Fibroblast of skin of right quadriceps (primary cell): ENCODE measurements at places on chromosomes 3 and 15.

DNA sequence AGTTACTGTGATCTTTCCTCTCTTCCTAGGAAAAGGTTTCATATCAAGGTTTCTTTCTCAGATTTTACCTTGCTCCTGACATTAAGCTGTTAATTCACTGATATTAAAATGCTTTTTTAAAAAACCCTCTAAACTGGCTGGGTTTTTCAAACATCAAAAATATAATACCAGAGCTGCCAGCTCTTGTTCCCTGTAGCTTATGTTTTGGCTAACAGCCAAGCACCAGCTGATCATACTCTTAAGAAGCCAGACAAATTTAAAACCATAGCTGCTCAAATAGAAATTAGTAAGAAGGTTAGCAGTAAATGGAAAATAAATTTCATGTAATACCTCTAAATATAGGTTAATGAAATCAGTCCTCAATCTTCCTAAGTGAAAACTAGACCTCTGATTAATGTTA, 657.5 kb downstream of the GRM7 start:
- DNase-seq = no peak

DNA sequence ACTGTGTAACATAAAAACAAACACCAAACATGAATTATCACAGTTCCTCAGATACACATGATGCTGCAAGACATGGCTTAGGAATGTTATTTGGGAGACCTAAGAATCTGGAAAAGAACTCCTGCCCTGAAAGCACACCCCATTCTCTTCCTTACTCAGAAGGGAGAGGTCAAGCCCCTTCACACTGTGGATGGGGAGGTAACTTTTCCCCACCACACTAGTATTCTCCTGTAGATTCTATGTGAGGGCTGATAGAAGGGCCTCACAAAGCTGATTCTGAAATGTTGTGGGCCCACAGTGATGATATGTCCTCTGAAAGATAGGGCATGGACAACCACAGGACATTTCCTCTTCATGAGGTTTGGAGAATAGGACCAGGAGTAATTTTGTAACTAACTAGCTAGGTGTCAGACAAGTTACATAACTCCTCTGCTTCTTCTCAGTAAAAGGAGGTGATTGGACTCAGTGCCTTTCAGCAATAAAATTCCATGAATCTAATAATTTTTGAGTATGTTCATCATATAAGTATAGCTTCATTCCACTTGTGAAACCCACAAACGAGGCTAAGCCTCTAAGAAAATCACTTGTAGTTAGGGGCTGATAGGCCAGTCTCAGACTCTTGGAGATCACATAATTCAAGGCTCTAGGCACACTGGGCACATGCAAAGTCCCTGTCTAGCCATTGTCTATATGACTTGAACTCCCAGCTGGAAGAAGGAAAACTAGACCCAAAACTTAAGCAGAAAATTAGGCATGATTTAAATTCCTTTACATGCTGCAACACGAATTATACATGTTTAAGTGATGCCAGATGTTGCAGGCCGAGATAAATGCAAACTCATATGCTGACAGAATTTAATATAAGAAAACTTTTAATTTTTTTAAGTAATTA, 7.5 kb downstream of the PTX3 start:
- peak; percentile 72 for DNase-seq

GRCh38 chr3:67593761-67594234, 60.6 kb downstream of the SUCLG2 start:
- peak; percentile 61 for DNase-seq

- no peak for DNase-seq
Observed at GRCh38 chr3:181718987-181719911, 7.5 kb downstream of the SOX2 start.

- no peak for DNase-seq
Observed at GRCh38 chr3:15267502-15267901, 61.5 kb downstream of the CAPN7 start.

GRCh38 chr3:113205481-113205880, 5.9 kb upstream of the BOC start:
- no peak for DNase-seq

- no peak for DNase-seq
Observed at GRCh38 chr3:48568476-48568875, 4.9 kb upstream of the UCN2 start.

DNA sequence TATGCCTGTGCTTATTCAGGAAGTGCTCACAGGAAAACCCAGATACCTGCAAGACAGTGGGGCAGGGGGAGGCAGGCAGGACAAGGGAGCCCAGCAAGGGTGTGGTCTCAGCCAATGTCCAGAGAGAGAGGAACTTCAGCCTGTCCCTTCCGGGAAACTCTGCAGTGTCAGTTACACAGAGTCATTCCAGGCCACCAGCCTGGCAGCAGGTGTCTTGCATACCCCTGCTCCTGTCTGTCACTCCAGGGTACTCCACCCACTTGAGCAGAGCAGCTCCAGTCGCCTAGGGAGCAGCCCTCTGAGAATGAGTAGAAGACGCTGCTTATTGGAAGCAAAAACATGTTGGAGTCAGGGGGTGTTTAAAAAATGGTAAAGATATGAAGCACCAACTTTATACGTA, 431.2 kb upstream of the RGMA start:
- DNase-seq = no peak

- DNase-seq = no peak
Observed at GRCh38 chr3:98692787-98693473, 70.2 kb upstream of the ST3GAL6 start.

DNA sequence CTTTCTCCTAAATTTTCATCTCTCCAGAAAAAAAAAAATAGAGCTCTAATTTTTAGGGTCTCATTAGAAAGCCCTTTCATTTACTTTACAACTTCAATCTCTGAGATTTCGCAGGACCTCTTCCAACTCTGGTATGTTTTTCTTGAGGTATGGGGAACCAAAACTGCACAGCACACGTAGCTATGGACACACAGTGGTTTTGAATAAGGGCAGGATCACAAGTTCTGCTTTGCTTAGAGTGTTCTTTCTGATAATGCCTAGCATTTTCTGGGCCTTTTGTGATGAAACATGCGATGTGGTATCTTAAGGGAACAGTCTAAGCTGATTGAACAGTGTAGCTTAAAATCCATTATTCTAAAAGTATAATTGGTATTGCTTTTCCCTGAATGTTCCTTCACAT, 25.3 kb downstream of the ZNF592 start:
- DNase-seq = no peak

DNA sequence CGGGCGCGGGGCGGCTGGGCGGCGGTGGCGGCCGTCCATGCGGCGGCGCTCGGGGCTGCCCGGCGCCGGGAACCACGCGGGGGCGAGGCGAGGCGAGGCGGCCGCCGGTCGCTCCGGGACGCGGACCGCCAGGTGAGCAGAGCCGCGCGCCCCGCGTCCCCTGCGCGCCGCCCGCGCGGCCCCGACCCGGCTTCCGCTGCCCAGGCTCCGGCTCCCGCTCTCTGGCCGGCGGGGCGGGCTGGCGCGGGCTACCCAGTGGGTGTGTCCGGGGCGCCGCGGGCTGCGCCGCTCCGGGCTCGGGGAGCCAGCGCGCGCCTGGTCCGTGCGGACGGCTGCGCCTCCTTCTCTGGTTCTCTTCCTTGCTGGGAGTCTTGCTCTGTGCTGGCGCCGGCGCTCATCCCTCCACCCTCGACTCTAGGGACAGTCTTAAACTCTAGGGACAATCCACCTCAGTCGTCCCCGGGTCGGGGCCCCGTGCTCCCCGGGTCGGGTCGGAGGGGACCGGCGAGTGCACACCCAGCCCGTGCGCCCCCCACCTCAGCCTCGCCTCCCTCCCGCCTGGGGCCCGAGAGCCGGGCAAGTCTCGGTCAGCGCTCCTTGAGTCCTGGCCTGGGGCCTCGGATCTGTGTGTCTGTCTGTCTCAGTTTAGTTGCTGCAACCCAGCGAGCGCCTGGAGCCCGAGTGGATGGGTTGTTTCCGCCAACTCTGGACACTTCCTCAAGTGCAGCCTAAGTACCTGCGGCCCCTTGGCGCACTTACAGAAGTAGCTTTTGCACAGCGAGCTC, 488 bp downstream of the THSD4 start:
- DNase-seq = peak; percentile 41

DNA sequence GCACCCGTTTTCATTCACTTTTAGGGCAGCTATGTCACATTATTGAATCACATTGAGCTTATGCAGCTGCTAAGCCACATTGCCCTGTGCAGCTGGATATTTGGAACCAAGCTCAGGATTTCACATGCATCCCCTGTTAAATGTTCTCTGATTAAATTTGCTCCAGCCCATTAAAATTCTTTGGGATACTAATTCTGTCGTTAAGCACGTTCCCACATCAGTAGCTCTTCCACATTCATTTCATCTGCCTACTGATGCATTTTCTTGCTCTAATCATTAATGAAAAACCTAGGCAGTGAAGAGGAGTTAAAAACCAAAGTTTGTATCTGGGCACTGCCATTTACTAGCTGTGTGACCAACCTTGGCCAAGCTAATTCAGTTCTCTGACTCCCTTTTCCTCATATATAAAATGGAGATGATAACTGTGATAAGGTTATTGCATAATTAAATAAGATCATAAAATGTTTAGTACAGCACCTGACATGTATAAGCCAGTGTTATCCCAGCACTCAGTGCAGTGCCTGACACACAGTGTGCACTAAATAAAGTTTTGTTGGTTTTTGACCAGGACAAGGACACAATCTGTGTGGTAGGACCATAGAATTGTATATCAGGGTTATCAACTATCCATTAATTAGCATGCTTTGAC, 222.2 kb upstream of the ATP11B start:
- DNase-seq = no peak

- peak; percentile 37 for DNase-seq
Observed at GRCh38 chr3:81742581-81742980, 18.9 kb downstream of the GBE1 start.

DNA sequence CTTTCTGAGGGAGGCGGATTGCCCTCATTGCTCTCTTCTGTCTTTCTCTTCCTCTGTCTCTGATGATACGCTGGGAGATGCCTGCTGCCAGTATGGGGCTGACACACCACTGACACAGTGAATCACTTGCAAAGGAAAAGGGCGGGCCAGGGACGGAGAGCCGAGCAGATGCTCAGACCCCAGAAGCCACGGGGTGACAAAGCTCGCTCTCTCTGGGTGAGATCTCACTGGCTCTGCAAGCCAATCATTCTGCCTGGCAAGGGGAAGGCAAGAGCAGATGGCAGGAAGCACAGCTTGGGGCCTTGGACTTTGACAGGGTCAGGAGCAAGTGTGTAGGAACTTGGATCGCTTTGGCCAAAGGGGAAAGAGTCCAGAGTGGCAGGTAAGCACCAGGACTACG, 198.7 kb downstream of the NTRK3 start:
- no peak for DNase-seq

DNA sequence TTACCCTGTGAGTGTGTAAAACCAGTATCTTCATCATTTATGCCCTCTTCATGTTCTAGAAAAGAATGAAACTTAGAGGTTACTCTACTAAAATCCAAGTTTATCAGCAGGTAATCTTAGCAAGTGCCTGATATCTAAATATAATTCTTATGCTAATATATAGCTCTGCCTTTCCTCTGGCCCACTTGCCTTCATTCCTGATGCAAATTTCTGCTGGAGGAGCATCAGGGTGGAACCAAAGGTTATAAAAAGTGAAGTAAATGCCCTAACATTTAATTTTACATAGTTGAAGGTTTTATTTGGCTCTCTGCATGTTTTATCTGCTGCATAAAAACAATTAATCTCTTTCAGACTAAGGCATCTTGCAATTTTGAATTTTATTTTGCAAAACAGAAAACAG, 936.2 kb downstream of the ROBO2 start:
- DNase-seq = no peak

GRCh38 chr3:131957980-131958379, 76.8 kb downstream of the CPNE4 start:
- DNase-seq = no peak

GRCh38 chr3:34183114-34183513, 384.7 kb downstream of the PDCD6IP start:
- DNase-seq = no peak

- no peak for DNase-seq
Observed at GRCh38 chr15:101549647-101550046, 60.1 kb upstream of the PCSK6 start.

DNA sequence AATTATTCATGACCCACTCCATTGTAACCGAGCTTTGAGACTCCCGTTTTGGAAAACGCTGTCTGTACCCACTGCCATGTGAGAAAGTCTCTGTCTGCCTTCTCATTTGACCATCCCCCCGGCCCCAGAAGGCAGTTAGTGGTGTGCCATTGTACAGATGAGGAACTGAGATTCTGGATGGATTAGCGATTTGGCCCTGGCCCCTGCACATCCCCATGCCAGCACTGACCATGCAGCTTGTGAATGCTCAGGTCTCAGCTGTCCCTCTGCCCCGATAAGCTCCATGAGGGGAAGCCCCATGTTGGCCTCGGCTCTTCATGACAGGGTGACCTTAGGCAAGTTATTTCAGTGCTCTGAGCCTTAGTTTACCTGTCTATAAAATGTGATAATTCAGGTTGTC, 153.0 kb upstream of the SMAD3 start:
- no peak for DNase-seq

DNA sequence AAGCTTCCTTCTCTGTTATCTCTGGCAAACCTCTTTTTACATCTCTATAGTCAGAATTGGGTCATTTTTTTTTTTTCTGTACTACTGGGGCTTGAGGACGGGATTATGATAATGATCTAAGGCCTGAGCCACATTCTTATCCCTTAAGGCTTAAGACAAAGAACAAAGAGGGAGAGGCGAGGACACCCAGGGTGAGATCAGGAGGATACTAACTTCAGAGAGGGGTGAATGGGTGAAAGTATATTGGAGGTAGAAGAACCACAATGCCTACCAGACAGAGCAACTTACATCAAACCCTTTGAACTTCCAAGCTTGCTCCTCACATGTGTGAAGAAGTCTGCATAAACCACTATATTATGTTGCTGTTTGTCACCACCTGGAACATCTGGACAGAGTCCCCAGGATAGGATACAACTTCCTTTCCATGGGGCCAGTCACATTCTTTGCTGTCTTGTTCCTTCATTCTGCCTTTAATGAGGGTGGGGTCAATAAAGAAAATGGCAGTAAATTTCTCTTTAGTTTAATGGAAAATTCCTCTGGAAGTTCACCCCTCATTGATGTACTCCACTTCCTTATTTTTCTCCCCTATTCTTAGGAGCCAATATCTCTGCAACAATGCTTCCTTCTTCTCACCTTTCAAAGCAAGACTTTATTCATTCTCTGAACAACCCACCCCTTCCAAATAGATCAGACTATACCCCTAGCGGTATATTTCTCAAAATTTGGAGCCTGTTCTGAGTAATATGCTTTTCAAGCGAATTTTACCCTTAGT, 9.1 kb upstream of the PDCD6IP start:
- no peak for DNase-seq

GRCh38 chr3:169529013-169529412, 134.5 kb downstream of the MECOM start:
- no peak for DNase-seq
